ENCODE measurements at places on chromosomes 1 and 21.

- peak; percentile 90 for DNase-seq
These were observed 80.3 kb downstream of the RNF220 start for GRCh38 chr1:44485229-44485933.

DNA sequence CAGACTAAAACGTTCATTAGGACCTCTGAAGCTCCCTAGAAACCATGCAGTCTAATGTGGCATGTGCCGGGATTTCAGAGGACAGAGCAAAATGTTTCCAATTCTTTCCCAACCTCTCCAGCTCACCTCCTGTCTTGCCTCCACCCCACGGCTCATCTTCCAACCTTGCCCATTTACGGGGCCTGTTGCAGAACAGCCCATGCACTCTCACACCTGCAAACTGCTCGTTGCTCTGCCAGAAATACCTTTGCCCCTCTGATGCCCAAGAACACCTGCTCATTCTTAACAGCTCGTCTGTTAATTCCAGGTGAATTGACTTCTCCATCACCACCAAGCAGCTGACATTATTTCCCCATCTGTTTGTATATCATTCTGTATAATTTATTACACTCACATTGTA is 53.9 kb upstream of the LBR start:
- no peak for DNase-seq

GRCh38 chr1:43306688-43307457 is 6.1 kb downstream of the TIE1 start:
- DNase-seq: no peak

- DNase-seq: no peak
These were observed 196.5 kb upstream of the POU3F1 start for GRCh38 chr1:38243106-38243505.

DNA sequence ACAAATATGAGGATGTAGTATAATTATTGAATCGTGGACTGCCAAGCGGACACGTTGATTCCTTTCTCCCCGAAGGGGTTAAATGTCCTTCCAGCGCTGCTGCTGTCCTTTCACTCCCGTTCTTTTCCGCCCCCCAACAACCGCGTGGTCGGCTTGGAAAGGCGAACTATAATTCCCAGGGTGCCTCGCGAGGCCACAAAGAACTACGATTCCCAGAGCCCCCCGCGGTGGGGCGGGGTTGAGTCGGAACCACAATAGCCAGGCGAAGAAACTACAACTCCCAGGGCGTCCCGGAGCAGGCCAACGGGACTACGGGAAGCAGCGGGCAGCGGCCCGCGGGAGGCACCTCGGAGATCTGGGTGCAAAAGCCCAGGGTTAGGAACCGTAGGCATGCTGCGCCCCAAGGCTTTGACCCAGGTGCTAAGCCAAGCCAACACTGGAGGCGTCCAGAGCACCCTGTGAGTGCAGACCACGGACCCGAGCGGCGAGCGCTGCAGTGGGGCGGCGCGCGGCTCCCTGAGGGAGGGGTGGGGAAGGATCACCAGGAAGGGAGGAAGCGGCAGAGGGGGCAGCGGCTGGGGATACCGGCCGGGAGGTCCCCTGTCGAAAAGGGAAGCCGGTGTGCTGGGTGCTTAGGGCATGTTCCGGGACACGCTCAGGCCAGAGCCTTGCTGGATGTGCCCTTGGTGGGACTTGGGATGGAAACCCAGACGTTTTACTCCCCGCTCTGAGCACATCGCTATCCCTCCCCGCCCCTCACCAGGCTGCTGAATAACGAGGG is at the start of gene LAMTOR2:
TSS of gene LAMTOR2 (plus strand) at position 283 of the 781 bp plus-strand sequence. CDS start at position 391, 108 bp downstream.
- peak; percentile 97 for DNase-seq

- no peak for DNase-seq
These were observed 74.6 kb upstream of the GADD45A start for GRCh38 chr1:67610450-67610849.

- DNase-seq: no peak
These were observed 18.9 kb downstream of the EPHX1 start for GRCh38 chr1:225828706-225829345.

DNA sequence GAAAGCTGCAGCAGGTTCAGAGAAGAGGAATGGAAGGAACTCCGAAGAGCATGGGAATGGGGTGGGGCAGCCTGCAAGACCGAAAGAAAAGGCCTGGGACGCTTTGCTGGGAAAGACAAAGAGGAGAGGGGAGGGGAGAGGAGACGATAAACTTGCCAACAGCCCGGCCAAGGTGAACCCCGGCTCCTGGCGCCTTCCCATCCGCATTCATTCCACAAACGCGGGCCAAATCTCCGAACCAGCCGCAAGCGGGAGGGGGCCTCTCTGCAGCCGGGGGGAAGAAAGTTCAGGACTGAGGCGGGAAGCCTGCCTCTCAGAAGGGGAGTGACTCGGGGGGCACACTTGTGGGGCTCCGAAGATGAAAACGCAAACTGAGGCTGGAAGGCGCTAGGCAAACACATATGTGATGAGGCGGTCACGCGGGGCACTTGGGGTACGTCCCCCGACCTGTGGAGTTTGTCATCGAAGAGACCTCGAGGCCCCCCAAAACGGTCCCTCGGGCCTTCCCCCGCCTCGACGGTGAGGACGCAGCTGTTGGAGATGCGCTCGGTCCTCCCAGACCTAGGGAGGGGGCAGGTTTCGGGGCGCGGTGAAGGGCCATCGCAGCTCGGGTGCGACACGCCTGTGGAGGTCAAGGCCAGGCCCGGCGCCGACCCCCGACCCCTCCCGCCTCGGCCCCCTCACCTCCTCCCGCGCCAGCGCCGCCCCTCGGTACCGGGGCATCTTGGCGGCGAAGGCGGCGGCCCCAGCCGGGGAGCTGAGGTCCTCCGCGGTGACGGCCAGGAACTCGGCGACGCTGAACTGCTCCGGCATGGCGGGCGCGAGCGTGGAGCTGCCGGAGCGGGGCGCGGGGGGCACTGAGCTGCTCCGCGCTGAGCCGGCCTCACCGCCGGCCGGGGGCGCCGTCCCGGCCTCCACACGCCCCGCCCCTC is at the start of gene ASAP3:
TSS of gene ASAP3 (minus strand) at position 859 of the 932 bp plus-strand sequence. CDS start at position 813, 46 bp downstream.
- no peak for DNase-seq

DNA sequence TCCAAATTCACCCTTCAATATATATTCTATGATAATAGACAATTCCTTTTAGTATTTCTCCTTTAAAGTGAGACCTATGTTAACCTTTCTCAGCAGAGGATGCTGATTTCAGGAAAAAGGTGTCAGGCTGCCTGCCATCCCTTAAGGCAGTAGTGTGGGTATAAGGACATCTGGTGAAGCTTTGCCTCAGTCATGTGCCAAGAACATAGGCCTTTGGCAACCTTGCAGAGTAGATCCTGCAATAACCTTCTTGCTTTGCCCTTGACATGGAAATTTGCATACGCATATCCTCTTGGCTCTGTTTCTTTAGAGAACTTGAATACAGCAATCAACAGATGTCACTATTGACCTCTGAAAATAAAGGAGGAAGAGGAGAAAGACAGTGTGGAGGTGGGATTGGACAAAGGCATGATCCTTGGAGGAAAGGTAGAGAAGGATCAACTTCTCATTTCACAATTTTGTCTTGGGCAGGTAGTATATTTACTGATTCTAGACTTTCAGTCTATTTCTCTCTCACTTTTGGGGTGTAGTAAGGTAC is 21.1 kb upstream of the ZRANB2 start:
- DNase-seq: no peak

DNA sequence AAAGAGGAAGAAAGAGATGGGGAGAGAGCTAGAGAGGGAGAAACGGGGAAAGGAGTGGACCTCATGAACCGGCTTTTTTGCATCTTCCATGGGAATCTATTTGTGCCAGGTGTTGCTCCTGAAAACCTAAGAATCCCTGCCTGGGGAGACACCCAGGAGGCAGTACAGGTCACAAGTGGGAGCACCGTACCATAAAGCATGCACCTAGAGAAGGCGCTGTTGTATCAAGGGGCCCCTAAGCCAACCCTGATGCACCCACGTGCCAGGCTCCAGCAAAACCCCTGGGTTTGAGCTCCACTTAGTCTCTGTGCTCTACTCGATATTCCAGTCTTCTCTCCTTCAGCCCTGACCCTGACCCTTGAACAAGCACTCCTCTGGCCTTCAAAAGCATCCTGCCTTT is 233.6 kb downstream of the RRAGC start:
- DNase-seq: no peak

- no peak for DNase-seq
These were observed 27.5 kb upstream of the PRKACB start for GRCh38 chr1:84116558-84116957.

DNA sequence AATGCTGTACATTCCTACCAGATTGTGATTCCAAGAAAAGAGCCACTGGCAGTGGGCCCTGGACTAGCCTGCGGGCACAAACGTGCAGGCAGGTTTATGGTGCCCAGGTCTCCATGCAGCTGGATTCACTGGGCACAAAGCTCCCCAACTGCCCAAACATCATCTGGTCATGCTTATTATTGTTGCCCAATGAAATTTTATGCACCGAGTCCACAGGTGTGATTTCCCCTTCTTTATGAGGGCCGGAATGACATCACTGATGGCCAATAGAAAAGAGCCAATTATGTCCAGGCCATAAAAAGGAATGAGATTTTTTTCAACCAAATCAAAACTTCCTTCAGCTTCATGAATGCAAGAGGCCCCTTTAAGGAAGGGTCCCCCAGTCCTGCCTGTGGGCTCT is 66.2 kb downstream of the ERI3 start:
- no peak for DNase-seq

GRCh38 chr1:7942214-7942921 is 1.7 kb upstream of the TNFRSF9 start:
- DNase-seq: peak; percentile 79

DNA sequence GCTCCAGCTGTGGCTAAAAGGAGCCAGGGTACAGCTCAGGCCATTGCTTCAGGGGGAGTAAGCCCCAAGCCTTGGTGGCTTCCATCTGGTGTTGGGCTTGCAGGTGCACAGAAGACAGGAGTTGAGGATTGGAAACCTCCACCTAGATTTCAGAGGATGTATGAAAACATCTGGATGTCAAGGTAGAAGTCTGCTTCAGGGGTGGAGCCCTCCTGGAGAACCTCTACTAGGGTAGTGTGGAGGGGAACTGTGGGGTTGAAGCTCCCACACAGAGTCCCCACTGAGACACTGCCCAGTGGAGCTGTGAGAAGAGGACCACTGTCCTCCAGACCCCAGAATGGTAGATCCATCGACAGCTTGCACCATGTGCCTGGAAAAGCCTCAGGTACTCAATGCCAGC is 183.0 kb downstream of the PDE4B start:
- no peak for DNase-seq

- DNase-seq: peak; percentile 15
These were observed 47.1 kb downstream of the KANK4 start for GRCh38 chr1:62271948-62272728.

- no peak for DNase-seq
These were observed 13.9 kb upstream of the TMEM222 start for GRCh38 chr1:27307874-27308598.

GRCh38 chr1:204003536-204003935 is 69.4 kb upstream of the SOX13 start:
- no peak for DNase-seq

DNA sequence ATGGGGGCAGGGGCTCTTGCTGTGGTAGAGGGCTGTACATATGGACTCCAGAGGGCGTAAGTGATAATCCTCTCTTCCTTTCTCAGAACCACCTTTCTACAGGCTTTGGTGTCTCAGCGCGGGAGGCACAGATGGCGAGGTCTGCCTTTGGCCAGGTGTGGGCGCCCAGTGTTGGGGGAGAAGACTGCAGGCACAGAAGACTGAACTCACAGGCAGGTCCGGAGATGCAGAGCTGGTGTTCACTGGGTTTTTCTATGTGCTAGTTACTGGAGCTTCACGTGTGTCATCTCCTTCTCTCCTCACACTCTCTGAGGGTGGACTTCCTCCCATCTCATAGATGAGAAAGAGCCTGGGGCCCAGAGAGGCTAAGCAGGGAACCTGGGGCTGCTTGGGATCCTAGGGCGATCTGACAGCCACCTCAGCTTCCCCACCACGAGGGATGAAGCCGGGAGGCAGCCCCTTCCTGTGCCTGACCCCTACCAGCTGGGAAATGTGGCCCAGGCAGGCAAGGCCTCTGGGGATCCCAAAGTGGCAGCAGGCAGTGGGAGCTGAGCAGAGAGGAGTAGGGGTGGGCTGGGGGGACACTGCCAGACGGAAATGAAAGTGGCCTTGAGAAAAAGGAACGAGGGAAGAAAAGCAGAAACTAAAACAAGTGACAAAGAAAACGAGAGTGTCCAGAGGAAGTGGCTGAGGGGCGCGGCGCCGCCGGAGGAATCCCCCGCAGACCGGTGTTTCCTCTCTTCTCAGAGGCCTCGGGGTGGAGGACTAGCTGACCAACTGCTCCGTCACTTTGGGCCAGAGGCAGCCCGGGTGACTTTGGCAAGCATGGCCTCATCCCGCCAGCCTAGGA is 191.6 kb downstream of the HIVEP3 start:
- peak; percentile 99 for DNase-seq

DNA sequence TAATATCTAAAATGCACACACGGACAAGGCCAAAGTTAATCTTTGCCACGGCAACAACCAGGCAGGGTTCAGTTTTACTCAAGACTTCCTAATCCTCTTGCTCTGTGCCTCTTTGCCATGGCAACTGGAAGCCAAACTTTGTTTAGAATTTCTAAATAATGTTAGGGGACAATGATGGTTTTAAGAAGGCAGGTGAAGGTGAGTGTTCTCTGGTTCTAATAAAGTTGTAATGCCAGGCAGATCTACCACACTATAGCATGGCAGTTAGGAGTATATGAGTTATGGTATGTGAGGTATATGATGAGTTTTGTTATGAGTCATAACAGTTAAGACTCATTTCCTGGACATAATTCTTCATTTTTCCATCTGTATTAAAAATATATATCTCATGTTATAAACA is 2.7 kb downstream of the PTPRC start:
- peak; percentile 67 for DNase-seq

- DNase-seq: no peak
These were observed 110.5 kb downstream of the TOMM20 start for GRCh38 chr1:235018161-235018560.

DNA sequence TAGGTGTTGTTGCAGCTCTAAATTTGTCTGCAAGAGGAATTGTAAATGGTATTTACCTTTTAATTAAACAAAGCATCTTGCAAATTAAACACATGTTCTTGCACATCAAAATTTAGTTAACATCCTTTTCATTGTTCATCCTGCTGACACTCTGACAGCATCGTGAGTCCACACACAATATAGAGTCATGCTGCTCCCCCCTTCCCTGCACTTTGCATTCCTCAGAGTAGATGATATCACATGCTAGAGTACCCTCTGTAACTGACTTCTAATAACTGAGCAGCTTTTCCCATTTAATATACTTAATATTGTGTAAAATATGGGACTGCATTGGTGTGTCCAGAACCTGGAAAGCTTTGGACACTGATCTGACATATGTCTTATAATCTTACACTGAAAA is 138.8 kb upstream of the DPYD start:
- no peak for DNase-seq

DNA sequence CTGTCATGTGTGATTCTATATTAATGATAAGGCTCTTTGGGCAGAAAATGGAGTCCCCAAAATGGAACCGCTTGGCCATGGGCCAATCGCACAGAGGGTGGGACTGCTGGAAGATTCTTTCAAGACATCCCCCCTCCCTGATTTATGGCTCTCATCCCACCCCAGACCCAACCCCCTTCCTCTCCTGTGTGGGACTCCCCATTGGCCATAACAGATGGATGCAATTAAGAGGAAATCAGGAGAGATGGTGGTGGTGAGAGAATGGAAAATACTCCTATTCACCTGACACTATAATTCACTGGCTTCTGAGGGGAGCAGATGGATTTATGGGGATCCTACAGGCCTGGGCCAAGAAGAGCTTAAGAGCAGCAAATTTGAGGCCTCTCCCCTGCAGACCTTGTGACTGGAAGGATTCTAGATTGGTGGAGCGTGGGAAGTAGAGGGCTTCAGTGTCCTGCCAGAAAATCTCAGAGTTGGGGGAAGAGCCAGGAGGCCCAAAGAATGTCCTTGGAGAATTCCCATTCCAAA is 1.7 kb downstream of the IGFN1 start:
- no peak for DNase-seq
